Uterus (tissue), 4 donors: ENCODE measurements at places on chromosomes 4 and X.

GRCh38 chr4:145217349-145217748 lies 37.0 kb upstream of the OTUD4 start:
- no peak for DNase-seq

DNA sequence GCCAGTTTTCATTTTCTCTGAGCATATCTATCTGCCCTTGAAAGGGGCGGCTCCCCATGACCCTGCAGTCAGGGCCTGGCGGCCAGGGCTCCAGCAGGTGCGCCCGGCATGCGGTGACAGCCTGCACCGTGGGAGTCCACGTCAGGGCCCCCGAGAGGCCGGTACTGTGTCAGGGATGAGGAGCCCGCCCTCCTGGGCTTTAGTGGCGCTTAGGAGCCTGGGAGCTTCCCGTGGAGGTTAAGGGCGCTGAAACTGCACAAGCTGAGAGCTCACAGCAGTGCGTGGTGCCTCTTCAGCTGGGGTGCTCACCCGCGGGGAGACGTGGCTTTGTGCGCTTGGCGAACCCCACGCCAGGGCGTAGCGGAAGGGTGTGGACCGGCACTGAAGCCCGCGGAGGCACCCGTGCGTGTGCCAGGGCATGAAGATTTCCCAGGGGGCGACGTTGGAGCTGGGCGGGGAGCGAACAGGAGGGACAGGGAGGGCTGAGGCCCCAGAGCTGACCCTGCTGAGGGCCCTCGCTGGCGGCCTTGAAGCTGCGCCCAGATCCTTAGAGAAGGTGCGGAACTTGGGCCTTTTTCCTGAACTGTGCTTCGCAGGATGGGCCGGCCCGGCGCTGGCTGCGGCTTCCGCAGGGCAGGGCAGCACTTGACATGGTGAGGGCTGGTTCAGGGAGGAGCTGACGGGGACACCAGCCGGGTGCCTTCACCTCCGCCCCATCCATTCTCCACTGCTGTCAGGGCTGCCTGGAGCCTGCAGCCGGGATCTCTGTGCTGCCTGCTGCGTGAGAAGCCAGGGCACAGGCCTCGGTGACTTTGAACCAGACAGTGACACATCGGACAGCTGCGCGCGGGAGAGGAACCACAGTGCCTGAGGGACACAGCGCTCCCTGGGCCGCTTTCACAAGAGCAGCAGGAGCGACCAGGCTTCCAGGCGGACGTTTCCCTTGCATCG lies 32.9 kb downstream of the HTT-AS start:
- DNase-seq = no peak

DNA sequence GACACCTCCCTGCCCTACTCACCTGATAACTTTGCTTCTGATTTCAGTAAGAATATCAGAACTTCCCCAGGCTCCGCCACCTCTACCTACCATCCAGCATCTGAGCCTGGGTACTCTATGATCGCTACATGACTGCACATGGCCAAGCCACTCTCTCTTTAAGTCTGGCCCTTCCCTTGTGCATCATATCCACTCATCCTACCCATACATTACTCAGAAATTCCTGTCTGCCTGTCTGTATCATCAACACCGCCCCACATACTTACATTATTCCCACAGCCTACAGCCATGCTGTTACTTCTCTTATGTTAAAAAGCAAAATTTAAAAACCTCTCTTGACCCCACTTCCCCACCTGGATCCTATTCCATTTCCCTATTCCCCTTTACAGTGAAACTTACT lies 84.7 kb downstream of the SCD5 start:
- no peak for DNase-seq

GRCh38 chr4:62439051-62439450 lies 1238.9 kb downstream of the ADGRL3 start:
- no peak for DNase-seq

DNA sequence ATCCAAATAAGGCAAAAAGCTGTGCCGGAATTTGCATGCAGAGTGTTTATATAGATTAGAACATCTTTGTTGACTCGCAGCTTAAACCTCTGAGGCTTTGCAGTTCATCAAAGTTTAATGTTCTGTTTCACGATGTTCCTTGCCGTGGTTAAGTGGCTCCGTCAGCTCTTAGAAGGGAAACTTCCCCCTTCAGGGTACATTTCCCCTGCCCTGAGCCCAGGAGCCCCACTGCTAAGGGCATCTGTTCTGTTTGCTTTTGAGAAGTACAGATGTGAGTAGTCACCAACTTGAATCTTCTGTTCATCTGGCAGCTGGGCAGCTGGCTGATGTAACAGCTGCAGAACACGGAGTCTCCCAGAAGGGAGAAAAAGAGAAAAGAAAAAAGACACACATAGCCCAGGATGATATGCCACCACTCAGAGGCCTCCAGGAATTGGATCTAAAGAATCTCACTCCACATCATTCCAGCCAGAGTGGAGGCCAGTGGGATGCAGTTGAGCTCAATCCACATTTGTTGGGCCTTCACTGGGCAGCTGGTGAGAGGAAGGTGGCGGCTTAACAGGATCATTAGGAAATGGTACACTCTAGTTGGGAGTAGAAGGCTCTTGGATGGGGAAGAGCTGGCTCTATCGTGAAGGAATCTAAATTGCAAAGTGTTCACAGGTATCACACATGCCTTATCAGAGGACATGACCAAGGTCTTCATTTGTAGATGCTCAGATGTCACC lies 178.7 kb upstream of the RBPJ start:
- DNase-seq = peak; percentile 41

GRCh38 chrX:108217876-108218275 lies 126.3 kb downstream of the ATG4A start:
- DNase-seq = no peak
